ENCODE measurements at places on chromosomes 16 and 17.
A peak's percentile ranks its signal among the peaks of the same experiment; 100 is the strongest.

DNA sequence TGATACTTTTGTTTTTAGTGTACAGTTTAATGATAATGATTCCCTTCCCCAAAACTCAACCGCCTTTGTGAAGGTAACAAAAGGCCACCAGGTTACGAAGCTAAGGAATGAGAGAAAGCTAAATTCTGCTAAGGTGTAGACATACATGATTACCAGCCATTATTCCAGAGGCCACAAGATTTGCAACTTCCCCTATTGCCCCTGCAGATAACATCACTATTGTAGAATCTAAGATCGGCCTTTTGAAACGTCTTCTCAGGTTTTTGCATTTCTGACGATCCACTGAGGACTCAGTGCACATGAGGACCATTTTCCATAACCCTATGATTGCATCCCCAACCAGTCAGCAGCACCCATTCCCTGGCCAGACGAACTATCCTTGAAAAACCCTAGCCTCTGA is 33.9 kb upstream of the SNN start:
- no peak for DNase-seq

DNA sequence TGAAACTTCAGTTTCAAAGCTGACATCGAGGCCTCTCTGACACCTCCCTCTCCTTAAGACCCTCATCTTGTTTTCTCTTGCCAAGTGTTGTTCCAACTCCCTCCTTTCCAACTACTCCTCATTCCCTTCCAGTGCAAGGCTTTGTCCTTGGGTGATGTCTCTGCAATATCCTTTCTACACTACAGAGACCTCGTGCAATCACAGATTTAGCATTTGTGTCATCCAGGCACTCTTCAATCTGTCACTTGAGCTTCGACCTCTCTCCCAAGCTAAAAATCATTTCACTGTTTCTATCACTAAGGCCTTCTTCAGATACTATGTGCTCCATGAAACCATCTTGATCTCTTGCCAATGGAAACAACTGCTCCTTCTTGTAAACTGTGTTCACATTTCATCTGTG is 31.6 kb downstream of the TEKT3 start:
- no peak for DNase-seq

DNA sequence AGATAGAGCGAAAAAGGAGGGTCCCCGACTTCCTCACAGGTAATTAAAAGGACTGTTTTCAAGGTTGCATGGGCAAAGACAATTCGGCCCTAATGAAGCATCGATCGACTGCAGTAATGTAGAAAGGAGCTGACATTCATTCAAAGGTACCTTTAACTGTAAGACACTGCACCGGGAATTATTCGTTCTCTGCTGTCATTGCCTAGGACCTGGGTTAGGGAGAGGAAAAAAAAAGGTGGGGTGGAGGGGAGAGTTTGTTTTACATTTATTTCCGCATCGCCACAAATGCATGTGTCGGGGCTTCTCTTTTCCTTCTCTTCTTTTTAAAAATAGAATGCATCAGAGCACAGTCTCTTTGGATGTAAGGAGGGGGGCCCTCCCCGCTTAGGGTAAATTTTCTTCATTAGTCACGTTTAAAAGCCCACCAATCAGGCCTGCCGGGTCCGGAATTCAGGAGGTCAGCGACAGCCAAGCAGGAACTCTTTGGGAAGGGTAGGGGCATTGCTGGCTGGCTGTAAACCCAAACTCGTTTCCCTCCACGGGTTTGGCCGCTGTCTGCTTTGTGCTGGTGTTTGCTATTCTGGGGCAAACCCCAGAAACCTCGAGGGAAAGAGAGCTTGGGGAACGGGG is 496.2 kb upstream of the ZFHX3 start:
- no peak for DNase-seq

- peak; percentile 35 for DNase-seq
These were observed 116.1 kb upstream of the METRNL start for GRCh38 chr17:82963104-82963950.

GRCh38 chr17:73990290-73990689 is 213.2 kb upstream of the RPL38 start:
- DNase-seq = no peak

DNA sequence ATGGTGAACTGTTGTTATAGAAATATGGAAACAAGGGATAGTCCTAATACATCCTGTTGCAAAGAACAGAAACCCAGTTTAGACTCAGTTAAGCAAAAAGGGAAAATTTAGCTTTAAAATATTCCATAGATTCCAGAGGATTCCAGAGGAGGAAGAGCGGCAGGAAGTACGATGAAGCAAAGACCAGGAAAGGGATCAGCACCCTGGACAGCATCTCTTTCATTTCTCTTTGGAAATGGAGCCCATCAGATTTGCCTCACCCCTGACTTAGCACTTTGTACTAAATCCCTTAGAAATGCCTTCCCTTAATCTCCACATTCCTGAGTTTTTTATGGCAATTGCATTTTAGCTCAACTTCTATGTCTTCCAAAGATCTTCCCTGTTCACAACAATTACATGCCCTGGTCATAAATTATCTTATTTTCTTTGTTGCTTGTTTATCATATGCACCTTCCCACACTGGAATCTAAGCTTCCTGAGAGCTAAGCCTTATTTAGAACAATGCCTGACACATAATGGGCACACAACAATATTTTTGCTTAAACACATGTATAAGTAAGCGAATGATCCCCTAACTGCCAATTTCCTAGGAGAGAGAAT is 150.0 kb upstream of the RBFOX1 start:
- no peak for DNase-seq

GRCh38 chr16:29192329-29193247 is 207.7 kb downstream of the LAT start:
- DNase-seq = no peak

GRCh38 chr17:807523-808294 is 25.6 kb downstream of the MRM3 start:
- DNase-seq = no peak

GRCh38 chr16:2251296-2252111 is at the start of gene ECI1:
Gene ECI1, minus strand, starts transcription at chr16:2251587. Its CDS starts 21 bp downstream, at chr16:2251566.
- DNase-seq = peak; percentile 94

GRCh38 chr16:78566397-78567073 is 467.1 kb downstream of the WWOX start:
- DNase-seq = no peak

DNA sequence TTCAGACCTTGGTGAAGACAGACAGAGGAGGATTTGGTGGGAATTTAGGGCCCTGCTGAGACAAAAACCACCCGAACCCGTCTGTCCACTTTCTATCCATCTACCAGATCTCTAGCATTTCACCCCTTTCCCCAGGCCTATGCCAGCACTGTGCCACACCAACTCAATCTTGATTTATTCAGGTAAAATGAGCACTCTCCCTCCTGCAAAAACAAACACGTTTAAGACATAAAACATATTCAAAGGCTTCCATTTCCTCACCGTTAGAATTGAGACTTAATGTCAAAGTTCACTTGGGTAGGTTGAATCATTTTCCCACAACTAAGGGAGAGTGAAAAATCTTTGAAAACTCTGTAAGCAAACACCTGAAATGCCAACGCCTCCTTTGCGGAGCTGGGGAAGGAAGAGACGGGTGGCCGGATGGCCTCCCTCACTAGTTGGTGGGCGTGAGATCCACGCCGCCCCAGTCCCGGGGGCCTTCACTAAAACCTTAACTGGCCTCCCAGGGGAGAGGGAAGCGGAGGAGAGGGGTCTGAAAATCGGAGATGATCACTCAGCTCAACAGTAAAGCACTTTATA is 862 bp downstream of the DCAKD start:
- DNase-seq = peak; percentile 31

DNA sequence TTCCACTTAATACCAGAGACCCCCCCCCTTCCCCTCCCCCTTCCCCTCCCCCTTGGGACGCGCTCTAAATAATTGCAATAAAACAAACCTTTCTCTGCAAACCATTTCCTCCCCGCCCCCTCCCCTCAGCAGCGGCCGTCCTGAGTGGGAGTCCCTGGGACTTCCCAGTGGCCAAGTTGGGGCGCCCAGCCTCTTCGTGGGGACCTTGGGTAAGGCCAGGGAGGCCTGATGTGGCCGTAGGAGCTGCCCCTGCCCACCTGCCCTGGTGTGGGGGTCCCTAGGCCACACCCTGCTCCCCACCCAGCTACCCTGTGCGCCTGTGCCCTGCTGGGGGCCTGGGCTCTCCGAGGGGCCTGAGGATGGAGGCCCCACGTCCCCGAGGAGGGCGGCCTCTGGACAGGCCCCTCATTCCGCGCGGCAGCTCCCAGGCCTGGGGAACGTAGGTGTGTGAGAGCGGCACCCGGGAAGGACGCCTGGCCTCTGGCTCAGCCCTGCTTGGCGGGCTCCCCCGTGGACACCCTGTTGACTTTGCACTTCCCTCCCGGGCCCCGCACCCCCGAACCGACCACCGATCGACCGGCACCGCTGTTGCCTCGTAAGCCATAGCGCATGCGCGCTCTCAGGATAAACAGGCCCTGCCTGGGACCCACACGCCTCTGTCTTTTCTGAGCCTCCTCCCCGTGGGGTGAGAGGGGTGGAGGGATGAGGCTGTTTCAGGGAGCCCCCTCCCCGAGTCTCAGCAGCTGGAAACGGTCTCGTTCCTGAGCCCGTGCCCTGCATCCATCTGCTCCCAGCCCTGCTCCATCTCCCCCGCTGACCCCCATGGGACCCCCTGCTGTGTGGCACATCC is 9.0 kb downstream of the NTHL1 start:
- no peak for DNase-seq

DNA sequence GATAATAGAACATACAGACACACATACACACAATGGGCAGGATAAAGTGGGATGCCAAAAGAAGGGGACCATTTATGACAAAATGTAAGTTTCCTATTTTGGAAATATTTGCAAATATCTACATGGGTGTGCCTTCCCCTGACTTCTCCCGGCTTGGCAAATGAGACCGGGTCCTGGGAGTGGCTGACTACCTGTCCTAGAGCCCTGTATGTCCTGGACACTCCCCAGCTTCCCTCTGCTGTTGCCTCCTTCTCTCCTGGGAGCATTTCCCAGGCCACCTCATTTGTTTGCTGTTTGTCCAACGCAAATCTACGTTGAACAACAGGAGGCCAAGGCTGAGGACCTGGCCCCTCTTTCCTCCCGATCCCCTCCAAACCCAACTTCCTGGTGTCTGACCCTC is 16.9 kb downstream of the PECAM1 start:
- DNase-seq = no peak

DNA sequence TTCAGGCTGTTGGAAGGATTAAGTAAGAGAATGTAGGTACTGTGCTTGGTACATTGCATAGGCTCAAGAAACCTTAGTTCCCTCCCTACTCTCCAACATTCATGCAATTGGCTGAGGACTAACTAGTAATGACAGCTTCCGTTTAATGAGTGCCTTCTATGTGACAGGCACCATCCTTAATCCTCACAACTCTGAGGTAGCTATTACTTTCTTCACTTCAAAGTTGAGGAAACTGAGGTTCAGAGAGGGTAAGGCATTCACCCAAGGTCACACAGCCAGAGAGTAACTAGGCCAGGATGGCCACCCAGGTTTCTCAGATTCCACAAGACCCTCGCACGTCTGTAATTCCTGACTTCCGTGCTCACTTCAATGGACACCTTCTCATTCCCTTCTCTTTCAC is 22.2 kb downstream of the UNC119 start:
- DNase-seq = no peak

GRCh38 chr16:81888520-81889394 is 109.7 kb downstream of the PLCG2 start:
- no peak for DNase-seq

GRCh38 chr17:33085256-33085655 is 93.6 kb downstream of the SPACA3 start:
- DNase-seq = no peak

DNA sequence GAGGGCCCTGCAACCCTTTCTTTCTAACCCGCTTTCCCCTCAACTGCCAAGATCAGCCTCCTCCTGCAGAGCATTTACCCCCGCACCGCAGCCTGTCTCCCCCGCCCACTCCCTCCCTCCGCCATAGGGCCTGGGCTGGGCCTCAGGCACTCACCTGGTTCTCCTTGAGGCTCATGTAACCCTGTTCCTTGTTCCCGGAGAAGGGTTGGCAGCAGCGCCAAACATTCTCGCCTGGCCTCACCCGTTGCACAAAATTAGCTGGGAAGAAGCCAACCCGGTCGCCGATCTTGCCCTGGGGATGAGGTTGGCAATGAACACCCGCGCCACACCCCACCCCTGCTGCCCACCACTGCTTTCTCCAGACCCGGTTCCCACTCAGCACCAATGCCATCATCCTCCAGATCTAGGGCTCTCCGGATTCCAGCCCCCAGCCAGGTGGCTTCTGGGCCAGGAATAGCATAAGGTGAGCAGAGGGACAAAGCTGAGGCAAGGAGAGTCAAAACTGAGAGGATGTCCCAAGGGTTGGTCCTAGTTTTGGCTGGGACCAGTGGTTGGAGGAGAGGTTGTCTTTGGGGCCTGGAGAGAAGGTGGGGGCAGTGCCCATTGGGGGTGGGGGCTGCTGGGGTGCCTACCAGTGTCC is 12.8 kb downstream of the STAC2 start:
- DNase-seq = peak; percentile 78

DNA sequence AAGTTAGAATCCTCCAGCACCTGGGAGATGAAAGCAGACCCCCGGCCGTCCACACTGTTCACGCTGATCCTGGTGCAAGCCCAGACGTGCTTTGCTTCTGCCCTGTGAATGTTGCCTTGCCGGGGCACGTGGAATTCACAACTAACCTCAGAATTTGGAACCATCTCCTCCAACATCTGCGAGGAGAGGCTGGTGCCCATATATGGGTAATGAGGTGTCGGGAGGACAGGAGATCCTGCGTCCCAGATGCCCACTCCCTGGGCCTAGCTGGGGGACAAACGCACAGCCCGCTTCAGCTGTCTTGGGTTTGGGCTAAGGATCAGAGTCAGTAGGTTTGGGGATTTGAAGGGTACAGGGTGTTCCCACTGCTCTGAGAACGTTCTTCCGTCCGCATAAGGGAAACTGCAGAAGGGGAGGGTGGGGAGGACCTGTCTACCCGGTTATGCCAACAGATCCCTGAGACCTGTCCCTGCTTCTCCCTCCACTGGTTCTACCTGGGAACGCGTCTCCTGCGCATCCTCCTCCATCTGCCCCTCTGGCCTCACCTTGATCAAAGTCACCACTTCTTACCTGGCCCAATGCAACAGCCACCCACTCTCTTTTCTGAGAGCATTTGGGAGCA is 14.1 kb downstream of the PPL start:
- DNase-seq = no peak

DNA sequence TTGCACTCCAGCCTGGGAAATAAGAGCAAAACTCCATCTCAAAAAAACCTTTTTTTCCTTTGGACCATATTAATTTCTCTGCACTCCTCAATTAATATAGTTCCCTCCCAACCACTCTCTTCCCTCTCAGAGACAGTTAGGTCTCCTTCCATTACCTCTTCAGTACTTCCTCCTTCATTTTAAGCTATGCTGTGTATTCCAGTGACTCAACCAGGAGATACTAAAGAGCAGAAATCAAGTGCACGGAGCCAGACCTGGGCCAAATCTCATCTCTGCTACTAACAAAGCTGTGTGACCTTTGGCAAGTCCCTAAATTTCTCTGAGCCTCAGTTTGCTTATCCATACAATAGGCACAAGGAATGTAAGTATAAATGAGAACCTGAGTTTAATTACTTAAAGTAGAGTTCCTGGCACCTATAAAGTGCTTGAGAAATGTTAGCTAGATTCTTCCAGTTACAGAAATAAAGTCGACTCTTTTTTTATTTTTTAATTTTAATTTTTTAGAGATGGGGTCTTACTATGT is 8.5 kb downstream of the PECAM1 start:
- no peak for DNase-seq
